ENCODE measurements at places on chromosomes 7 and 10. TPM values are rescaled to one million over a fixed set of nuclear protein-coding genes. Genes with fewer than 3 reads are reported as not detected.

DNA sequence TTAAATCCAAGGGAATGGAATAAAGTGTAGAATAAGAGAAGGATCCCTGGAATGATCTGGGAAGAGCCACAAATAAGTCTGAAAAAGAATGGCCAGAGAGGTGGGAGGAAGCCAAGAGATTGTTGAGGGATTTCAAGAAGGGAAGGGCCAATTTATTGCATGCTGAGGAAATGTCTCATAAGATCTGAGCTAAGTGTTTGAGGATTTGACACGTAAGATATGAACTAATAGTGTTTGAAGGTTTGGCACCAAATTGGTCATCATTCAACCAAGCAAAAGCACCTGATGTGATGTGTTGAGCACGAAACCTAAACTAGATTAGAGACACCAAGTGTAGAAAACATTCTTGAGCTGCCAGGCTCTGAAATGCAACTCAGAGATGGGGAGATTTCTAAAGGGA is 97.9 kb downstream of the TSPAN12 start:
- H3K27me3 ChIP-seq: no peaks in the 10 kb centered on the region
- no peak overlapping the region for H3K27ac ChIP-seq
- DNase-seq: no peak
- no peaks in the 10 kb centered on the region for H3K4me1 ChIP-seq
- no peak overlapping the region for H3K4me3 ChIP-seq
- no peaks in the 10 kb centered on the region for H3K36me3 ChIP-seq

GRCh38 chr10:88791924-88792323 is 10.6 kb upstream of the LIPM start:
- H3K4me1 ChIP-seq: no peaks in the 10 kb centered on the region
- H3K27ac ChIP-seq: no peak overlapping the region
- no peak overlapping the region for H3K4me3 ChIP-seq
- H3K36me3 ChIP-seq: no peaks in the 10 kb centered on the region

GRCh38 chr10:31961277-31962074 is 32.8 kb upstream of the ARHGAP12 start:
- no peak overlapping the region for H3K27ac ChIP-seq
- no peaks in the 10 kb centered on the region for H3K36me3 ChIP-seq
- peak; percentile 10 for DNase-seq
- no peak overlapping the region for H3K4me3 ChIP-seq

The EPHB4 gene
- 75.8 TPM for total RNA-seq

GRCh38 chr7:46291601-46292150 is 370.6 kb upstream of the IGFBP3 start:
- peaks cover 10% of the 10 kb centered on the region for H3K4me1 ChIP-seq
- H3K36me3 ChIP-seq: no peaks in the 10 kb centered on the region
- H3K27ac ChIP-seq: peak overlapping the region; percentile 66
- no peak overlapping the region for H3K4me3 ChIP-seq
- DNase-seq: peak; percentile 76
- H3K27me3 ChIP-seq: no peaks in the 10 kb centered on the region

The TPK1 gene
- 4.1 TPM for total RNA-seq

The GTF2IRD1 gene
- total RNA-seq: 10.0 TPM

The ARMC3 gene
- total RNA-seq: not detected

DNA sequence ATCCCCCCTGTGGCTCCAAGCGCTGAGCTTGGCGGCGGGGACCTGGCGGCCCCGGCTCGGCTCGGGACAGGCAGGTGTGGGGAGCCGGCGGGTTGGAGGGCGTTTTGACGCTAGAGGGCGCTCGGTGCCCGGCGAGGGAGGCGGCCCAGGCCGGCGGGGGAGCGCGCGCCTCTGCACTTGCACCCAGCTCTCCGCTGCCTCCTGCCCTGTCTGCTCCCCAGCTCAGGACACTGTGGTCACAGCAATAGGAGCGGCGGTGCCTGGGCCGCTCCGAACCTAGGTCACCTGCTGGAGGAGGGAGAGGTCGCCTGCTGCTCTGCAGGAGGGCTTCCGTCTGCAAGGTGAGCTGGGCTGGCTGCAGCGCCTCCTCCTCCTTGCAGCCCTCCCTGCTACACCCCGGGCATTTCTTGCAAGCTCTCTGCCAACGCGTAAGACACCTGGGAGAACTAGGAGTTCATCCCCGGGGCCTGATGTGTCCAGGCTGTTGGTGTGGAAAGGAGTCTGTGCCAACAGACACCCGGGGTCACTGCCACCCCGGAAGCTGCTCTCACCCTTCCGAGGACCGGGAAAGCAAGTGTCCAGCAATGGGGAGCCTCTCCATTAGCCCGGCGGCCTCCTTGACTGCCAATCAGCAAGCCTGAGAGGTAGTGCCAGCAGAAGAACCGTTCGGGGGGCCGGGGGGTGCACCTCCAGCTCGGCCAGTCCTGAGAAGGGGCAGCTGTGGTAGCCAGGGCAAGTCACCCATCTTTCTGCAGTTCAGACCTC is 620.4 kb downstream of the GALNT17 start:
- no peaks in the 10 kb centered on the region for H3K27me3 ChIP-seq
- H3K4me3 ChIP-seq: no peak overlapping the region
- no peak for DNase-seq
- no peaks in the 10 kb centered on the region for H3K36me3 ChIP-seq
- H3K27ac ChIP-seq: no peak overlapping the region
- H3K4me1 ChIP-seq: no peaks in the 10 kb centered on the region

- no peaks in the 10 kb centered on the region for H3K27me3 ChIP-seq
- no peaks in the 10 kb centered on the region for H3K36me3 ChIP-seq
Observed at GRCh38 chr10:11162828-11163599, 145.3 kb downstream of the CELF2 start.

- H3K4me1 ChIP-seq: no peaks in the 10 kb centered on the region
- H3K36me3 ChIP-seq: no peaks in the 10 kb centered on the region
- H3K4me3 ChIP-seq: no peak overlapping the region
- no peaks in the 10 kb centered on the region for H3K27me3 ChIP-seq
Observed at GRCh38 chr7:27834179-27834921, 94.4 kb downstream of the TAX1BP1 start.

The TRIM74 gene
- total RNA-seq: not detected

DNA sequence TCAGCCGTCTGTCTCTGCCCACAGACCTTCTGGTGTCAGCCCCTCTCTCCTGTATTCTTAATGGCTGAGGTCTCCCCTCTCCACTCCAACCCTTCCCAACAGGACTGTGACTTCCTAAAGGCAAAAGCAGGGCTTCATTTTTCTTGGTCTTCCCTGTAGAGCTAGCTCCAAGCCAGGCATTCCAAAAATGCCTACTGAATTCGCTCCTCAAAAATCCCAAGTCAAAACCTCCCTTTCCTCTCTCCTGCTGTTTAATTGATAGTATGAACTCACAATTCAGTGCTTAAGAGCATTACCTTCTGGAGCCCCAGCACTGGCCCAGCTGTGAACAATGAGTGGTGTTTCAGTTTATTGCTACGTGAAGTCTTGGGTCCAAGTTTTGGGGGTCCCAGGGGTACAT is 628.4 kb downstream of the PARD3 start:
- H3K27ac ChIP-seq: no peak overlapping the region
- H3K4me1 ChIP-seq: peaks cover 2% of the 10 kb centered on the region
- no peaks in the 10 kb centered on the region for H3K27me3 ChIP-seq
- no peaks in the 10 kb centered on the region for H3K36me3 ChIP-seq
- H3K4me3 ChIP-seq: no peak overlapping the region

The NUTM2B gene
- 0.51 TPM for total RNA-seq

DNA sequence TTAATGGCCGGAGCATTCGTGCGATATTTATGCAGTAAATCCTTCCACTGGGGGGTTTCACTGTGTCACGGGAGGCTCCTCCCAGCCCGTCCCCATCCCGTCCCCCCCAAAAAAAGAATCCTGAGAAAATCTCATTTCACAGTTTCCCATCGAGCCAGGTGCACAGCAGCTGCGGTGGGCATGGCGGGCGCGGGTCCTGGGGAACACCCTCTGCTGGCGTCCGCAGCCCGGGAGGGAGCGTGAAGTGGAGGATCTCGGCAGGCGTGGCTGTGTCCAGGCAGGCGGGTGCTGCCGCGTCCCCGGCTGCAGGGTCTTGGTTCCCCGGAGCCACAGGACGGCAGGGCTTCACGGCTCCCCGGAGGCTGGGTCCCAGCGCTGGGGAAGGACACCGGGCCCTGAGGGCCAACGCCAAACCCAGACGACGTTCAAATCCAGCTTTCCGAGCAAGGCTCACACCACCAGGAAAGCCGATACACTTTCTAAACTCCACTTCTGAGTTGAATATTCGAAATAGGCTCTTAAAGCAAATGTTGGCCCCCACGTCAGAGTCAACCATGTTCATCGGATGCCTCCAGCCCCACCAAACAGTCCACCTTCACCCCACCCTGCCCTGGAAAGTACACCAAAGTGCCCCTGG is 55.7 kb downstream of the PDGFA start:
- no peaks in the 10 kb centered on the region for H3K36me3 ChIP-seq
- H3K4me1 ChIP-seq: peaks cover 5% of the 10 kb centered on the region
- H3K27ac ChIP-seq: no peak overlapping the region
- DNase-seq: no peak
- H3K27me3 ChIP-seq: no peaks in the 10 kb centered on the region
